Skin of body (tissue), 3 donors: ENCODE measurements at places on chromosomes 11 and 22. TPM values are rescaled to one million over a fixed set of nuclear protein-coding genes. Genes with fewer than 3 reads are reported as not detected.

DNA sequence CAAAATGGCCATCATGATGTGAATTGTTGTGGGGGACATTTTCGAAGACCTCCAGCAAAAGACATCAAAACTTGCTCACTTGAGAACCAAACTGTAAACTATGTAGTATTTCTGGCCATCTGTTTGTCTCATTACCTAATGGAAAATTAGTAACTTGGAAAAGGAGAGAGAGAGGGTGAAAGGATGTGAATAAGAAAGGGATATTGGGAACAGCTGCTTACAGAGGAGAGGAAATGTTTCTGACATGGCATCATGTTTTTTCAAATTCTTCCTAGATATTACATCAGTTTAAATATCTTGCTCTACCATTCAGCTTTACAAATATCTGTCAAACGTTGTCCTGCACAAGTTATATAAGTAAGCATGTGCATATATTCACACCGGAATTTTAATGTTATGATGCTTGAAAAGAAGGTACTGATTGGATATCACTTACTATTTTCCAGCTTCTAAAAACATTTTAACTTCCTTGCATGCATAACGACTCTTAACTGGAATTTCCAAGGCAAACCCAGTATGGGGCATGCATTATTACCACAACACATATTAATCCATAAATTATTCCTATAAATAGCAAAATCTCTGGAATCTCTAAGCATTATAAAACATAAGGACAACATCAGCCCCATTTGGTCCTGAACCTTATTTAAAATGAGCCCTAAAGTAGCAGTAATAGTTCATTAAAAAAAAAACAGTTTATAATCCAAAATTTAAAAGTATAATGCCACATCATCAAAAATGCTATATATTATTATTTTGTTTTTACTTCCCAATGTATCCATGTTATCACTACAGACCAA, 20.0 kb downstream of the GUCY1A2 start:
- peak; percentile 91 for DNase-seq

GRCh38 chr11:58503361-58503856, 4.5 kb downstream of the OR5B21 start:
- DNase-seq, result no peak

GRCh38 chr11:57425565-57426438, 1.1 kb downstream of the SLC43A3 start:
- DNase-seq, result no peak

- no peak for DNase-seq
Observed at GRCh38 chr22:31241200-31241599, 29.1 kb downstream of the LIMK2 start.

DNA sequence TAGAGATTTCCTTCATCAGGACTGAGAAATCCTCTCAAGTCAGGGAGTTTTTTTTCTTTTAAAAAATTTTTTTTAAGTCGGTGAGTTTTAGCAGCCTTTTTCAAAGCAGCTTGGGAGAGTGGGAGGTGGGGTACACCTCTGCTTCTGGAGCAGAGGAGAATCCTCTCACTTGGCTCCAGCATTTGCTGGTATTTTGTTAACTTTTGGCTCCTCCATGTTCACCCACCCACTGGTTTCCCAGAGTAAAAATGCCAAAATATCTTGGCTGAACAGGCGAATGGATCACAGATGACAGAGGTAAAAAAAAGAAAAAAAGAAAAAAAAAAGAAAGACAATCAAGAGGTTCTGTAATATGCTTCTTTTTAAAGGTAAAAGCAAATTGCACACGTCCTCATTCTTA, 68.0 kb downstream of the GAB2 start:
- DNase-seq, result no peak

DNA sequence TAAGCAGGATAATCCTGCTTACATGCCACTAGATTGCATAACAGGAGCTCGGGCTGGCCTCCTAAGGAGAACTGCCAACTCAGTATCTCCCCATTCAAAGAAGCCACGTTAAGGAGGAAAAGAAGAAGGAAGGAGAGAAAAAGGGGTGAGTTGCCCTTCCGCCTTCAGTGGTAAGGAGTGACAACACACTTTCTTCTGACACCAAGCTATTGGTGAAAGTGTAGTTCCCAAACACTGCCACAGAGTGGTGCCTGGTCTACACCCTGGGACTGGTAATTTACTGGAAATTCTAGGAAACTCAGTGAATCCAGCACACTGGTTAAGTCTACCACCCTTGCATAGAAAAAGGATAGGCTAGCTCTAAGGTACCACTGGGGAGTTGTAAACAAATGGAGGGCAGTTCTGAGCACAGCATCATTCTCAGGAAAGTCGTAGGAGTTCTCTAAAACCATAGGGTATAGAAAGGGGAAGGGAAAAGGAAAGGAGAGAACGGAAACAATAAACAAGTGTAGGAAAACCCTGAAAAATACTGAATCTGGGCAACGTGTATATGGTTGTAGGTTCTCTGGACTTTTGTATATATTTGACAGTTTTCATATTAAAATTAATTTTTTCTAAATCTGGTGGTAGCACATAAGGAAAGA, 58.2 kb downstream of the RRAS2 start:
- peak; percentile 36 for DNase-seq

DNA sequence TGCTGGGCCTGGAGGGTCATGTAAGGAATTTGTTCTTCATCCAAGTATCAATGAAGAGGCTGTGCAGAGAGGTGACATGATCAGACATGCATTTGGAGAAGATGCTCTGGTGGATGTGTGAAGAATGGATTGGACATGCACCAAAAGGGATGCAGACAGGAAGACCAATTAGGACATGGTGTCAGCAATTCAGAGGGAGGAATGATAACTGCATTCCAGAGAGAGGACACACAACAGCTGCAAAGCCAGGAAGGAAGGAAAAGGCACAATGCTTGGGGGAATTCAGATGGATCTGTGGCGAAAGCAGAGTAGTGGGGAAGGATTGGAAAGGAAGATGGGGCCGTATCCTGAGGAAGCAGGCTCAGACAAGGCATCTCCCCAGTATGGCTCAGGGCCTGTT, 5.2 kb upstream of the ARRB1 start:
- DNase-seq, result peak; percentile 12

- no peak for DNase-seq
Observed at GRCh38 chr22:48258064-48258701, 1495.7 kb downstream of the TBC1D22A start.

DNA sequence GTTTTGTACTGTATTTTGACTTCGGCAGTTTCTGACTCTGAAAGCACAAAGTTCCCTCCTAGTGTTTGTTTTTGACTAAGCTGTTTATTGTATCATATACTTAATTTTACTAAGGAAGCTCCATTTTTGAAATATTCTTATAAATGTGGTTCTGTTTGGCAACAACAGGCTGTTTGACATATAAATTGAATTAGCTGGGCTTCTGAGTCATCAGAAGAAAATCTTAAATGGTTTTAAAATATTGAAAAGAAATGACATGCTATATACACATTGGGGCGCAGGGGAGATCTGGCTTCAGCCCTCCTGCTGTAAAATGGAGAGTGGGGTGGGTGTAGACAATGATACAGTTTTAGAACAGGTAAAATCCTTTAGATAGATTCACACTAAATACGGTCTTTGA, 38.6 kb downstream of the SHISA8 start:
- no peak for DNase-seq

DNA sequence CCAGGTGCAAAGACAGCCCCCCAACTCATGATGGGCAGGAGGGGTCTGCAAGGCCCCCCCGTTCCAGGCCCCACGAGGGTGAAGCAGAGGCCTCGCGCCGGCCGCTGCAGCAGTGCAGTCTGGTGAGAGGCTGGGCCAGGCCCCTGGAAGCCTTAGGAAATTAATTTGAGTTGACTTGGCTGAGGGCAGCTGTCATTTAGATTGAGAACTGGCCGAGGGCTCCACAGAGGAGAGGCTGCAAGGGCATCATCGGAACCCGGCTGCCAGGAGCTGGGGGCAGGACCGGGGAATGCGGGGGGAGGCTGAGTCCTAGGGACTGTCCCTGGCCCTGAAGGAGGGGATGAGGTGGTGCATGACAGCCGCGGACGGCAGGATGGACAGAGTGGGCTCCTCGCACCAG, 39.9 kb downstream of the MN1 start:
- no peak for DNase-seq

DNA sequence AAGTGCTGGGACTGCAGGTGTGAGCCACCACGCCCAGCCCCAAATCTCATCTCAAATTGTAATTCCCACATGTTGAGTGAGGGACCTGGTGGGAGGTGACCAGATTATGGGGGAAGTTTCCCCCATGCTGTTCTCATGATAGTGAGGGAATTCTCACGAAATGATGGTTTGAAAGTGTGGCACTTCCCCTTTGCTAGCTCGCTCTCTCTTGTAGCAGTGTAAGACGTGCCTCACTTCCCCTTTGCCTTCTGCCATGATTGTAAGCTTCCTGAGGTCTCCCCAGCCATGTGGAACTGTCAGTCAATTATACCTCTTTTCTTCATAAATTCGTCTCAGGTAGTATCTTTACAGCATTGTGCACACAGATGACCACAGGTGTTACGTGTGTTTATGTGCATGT, 357.8 kb downstream of the CADM1 start:
- DNase-seq, result no peak

GRCh38 chr22:31279327-31279669, 13.0 kb downstream of the PIK3IP1 start:
- DNase-seq, result no peak

DNA sequence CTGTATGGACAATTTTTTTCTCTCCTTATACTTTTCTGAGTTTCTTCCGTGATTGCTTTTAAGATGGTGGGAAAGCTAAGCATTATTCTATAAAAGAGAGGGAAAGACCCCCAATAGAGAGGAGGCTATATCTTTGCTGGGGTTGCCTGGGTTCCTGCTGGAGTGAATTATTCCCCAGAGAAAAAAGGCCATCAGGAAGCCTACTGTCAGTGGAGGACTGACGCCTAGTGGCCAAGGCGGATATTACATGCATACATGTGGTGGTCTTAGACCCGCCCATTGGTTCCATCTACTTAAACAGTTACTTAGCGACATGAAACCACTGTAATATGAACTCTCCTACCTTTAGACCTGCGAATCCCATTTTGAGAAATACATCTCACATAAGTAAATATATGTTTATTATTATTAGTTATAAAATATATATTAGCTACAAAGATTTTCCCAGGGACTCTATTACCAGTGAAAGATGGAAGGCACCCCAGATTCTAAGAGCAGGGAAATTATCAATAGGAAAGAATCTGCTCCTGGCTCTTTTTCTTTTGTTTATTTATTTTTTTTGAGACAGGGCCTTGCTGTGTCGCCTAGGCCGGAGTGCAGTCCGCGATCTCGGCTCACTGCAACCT, 15.7 kb upstream of the PGA3 start:
- DNase-seq, result peak; percentile 13

- DNase-seq, result no peak
Observed at GRCh38 chr22:32205974-32206773, 1.3 kb upstream of the RFPL2 start.

GRCh38 chr22:19232623-19233022, 54.1 kb upstream of the SLC25A1 start:
- DNase-seq, result no peak

DNA sequence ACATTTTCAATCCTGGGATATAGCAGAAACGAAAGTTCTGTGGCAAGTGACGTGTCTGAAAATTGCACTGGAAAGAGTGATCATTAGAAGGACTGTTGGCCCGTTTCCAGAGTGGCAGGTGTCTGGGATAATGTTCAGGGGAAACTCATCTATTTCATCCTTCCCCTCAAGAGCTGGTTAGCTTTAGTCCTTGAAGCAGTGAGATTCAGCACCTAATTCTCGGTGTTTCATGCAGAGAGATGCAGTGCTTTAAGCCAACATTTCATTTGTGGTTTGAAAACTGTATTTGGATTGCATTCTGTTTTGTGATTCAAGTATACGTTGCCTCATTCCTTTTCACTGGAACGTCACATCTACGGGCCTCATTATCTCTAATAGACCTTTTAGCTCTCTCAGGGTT, 205.0 kb upstream of the RAG2 start:
- no peak for DNase-seq

DNA sequence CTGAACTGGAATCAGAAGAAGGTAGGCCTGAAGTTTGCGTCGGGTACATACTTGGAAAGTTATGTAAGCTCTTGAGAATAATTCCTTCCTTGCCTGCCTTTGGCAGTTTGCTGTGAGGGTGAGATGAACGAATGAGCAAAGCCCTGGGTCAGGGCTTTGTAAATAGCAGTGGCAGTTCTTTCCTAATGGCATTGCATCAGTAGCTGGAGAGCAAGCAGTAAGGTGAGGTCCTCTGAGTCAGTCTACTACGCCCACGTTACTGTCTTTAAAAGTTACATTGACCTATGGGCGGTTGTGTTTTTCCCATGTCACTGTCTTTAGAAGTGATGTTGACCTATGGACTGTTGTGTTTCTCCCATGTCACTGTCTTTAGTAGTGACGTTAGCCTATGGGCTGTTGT, 179.1 kb upstream of the E2F8 start:
- DNase-seq, result no peak

GRCh38 chr22:18110194-18110953, at the start of gene TUBA8:
TUBA8 (plus strand) TSS chr22:18110809; CDS start chr22:18110866, 57 bp downstream.
- no peak for DNase-seq

DNA sequence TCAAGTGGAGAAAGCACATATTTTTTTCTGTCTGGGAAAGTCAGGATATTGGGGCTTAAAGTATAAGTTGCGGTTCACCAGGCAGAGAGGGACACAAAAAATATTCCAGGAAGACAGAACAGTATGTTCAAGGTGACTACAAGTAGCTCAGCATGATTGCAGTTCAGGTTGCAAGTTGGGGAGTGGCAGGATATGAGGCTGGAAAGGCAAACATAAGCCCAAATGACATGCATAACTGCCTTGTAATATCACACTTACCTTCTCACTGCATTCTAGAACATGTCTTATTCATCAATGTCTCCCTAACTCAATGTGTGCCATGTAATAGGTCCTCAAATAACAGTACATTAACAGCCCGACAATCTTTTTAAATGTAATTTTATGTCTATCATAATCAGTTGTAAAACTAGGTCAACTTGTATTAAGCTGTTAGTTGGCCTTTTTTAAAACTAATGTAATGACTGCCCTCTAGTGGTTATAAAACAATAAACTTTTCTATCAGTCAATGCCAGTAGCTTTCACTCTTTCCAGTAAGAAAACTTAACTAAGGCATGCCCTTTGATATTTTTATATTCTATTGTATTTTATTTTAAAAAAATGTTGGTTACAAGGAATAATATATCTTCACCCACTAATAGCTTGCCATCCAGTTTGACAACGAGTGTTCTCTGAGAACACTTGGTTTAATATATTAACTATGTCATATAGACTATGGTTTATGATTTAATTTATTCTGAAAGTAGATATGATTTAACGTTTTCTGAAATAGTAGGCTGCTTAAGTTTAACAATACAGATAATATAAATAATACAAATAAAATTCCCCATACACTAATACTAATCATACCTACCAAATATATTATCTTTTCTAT, 39.4 kb upstream of the CFAP300 start:
- DNase-seq, result peak; percentile 46

- DNase-seq, result no peak
Observed at GRCh38 chr22:36339171-36340065, 48.3 kb downstream of the MYH9 start.

- no peak for DNase-seq
Observed at GRCh38 chr22:28950617-28951411, 67.4 kb downstream of the ZNRF3 start.

- peak; percentile 60 for DNase-seq
Observed at GRCh38 chr11:9905501-9905951, 241.6 kb downstream of the SWAP70 start.

- no peak for DNase-seq
Observed at GRCh38 chr22:27815826-27816530, 14.4 kb upstream of the MN1 start.

Gene PNPLA5
- total RNA-seq, result 2.3 TPM

Gene PIH1D2
- total RNA-seq, result 1.4 TPM

Gene UPK3A
- not detected for total RNA-seq

Gene OR10G8
- not detected for total RNA-seq

Gene GAS2L1
- 5.7 TPM for total RNA-seq

Gene TEX54
- total RNA-seq, result not detected

Gene CLMP
- 29.2 TPM for total RNA-seq

Gene SMC1B
- 0.10 TPM for total RNA-seq

Gene MS4A6E
- not detected for total RNA-seq

Gene PLEKHB1
- total RNA-seq, result 0.20 TPM
